Putamen (tissue), 1 donor: ENCODE measurements at places on chromosomes 11 and 22.

- no peak for DNase-seq
Observed at GRCh38 chr22:28951969-28952521, 68.7 kb downstream of the ZNRF3 start.

GRCh38 chr11:60743058-60743457 is 13.6 kb upstream of the MS4A15 start:
- DNase-seq = no peak

GRCh38 chr11:92329646-92330045 is 105.0 kb downstream of the FAT3 start:
- DNase-seq = no peak

- no peak for DNase-seq
Observed at GRCh38 chr11:1830004-1830321, 4.8 kb upstream of the SYT8 start.

DNA sequence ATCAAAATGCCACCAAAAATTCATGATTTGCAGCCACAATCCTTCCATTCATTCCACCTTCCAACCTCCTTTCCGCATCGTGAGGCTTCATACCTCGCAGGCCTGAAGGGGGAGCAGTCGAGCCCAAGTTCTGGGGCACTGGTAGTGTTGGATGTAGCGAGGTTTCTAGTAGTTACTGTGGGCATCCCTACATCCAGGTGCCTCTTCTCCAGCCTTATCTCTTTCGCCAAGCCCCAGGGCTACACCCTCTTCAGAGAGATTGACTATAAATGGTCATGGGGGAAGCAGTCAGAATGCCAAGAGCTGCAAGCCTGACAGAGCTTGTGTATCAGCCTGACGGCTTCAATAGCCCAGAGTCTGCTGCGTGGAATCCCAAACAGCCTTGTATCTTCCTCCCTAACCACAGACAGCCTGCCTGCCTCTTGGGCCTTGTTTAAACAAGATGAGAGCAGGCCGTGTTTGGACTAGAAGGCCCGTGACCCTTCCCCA is 28.9 kb downstream of the CLMP start:
- no peak for DNase-seq

- DNase-seq = no peak
Observed at GRCh38 chr11:27660171-27660570, 40.1 kb downstream of the BDNF start.

DNA sequence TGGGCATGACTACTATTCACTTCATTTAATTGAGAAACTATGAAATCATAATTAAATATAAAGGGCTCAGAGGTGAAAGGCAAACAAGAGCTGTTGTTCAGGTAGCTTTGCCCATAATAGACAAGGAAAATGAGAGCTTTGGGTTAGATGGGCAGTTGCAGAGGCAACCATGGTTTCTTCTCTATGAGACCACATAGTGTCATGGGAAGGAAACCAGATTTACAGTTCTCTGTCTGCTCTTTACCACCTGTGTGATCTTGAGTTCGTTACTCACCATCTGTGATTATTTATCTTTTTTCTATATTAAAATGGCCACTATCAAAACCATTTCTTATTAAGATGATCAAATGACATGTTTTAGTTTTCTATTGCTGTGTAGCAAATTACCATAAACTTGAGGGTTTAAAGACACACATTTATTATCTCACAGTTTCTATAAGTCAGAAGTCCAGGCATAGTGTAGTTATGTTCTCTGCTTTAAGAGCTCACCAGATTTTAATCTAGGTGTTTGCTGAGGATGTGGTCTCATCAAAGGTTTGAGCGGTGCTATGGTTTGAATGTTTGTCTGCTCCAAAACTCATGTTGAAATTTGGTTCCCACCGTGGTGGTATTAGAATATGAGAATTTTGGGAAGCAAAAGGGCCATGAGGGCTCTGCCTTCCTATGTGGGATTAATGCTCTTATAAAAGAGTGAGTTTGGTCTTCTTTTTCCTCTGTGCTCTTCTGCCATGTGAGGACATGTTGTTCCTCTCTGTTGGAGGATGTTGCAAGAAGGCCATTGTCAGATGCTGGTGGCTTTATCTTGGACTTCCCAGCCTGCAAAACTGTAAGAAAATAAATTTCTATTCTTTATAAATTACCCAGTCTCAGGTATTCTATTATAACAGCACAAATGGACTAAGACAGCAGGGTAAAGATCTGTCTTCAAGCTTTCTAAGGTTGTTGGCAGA is 38.2 kb downstream of the OR2AG2 start:
- no peak for DNase-seq

DNA sequence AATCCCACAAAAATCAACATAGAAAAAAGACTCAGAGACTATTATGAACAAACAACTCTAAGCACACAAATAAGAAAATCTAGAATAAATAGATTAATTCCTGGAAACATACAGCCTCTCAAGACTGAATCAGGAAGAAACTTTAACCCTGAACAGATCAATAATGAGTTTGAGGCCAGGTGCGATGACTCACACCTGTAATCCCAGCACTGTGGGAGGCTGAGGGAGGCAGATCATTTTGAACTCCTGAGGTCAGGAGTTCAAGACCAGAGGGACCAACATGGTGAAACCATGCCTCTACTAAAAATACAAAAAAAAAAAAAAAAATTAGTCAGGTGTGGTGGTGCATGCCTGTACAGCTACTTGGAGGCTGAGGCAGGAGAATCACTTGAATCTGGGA is 499.5 kb upstream of the LUZP2 start:
- no peak for DNase-seq

GRCh38 chr11:129636926-129637325 is 178.7 kb upstream of the TMEM45B start:
- DNase-seq = no peak

DNA sequence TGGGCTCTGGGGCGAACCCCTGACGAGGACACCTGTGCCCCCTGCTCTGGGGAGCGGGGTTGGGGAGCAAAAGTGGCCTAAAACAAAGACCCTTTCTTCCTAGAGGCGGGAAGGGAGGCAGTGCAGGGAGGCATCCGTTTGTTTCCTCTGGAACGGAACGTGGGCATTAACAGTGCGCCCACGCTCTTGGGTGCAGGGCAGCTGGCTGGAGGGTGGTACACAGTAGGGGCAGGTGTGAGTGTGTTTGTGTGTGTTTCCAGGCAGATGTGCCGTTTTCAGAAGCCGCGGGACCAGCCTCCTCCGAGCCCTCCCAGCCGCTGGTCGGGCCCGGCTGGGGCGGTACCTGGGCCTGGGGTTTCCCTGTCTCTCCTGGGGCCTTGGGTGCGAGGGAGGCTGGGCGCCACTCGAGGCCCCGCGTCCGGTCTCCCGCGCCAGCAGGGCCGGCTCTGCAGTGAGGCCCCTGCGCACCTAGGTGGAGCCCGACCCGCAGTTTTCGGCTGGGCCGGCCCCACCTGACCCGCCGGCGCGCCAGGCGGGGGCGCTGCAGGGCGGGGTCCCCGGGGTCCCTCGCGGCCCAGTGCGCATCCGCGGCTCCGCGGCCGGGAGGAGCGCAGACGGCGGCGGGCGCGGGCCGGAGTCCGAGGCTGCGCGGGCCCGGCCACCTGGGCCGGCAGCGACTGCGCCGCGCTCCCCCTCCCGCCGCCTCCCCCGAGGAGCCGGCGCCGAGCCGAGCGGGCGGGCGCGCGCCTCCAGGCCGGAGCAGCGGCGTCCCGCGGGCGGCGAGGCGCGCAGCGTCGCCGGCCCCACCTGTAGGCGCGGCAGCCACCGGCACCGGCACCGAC is 1252.7 kb downstream of the BRD1 start:
- peak; percentile 65 for DNase-seq

GRCh38 chr11:10483584-10483983 is 28.5 kb downstream of the AMPD3 start:
- no peak for DNase-seq

- DNase-seq = no peak
Observed at GRCh38 chr11:44101098-44101497, 5.6 kb downstream of the EXT2 start.

DNA sequence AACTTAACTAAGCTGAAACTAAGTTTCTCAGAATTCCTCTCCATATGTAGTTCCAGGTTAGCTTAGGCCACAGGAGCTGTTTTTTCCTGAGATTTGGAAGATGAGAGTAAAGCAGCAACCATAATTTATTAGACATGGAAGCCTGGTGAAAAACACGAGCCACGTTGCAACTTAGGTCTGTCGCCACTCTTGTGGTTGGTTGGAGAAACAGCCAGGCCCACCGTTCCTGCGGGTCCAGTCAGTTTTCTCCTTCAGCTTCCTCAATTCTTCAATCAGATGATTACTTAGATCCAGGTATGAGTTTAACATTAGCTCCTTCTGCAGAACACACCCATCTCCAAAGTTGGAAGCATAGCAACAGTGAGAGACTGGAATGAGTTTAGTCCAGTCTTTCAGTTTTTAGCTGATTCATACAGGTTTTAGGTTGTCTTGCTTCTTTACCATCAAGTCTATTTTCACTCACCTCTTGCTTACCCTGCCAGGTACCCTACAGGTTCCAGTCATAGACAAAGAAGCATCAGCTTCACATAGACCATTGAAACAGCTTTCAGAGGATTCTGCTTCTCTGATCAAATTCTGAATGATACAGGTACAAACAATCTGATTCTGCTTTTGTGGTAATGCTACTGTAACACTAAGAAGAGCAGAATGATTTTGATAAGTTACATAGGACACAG is 18.6 kb downstream of the CASP12 start:
- no peak for DNase-seq

GRCh38 chr11:134236834-134237556 is 12.5 kb downstream of the VPS26B start:
- DNase-seq = no peak

GRCh38 chr22:17972385-17973191 is 51.8 kb downstream of the MICAL3 start:
- DNase-seq = no peak

DNA sequence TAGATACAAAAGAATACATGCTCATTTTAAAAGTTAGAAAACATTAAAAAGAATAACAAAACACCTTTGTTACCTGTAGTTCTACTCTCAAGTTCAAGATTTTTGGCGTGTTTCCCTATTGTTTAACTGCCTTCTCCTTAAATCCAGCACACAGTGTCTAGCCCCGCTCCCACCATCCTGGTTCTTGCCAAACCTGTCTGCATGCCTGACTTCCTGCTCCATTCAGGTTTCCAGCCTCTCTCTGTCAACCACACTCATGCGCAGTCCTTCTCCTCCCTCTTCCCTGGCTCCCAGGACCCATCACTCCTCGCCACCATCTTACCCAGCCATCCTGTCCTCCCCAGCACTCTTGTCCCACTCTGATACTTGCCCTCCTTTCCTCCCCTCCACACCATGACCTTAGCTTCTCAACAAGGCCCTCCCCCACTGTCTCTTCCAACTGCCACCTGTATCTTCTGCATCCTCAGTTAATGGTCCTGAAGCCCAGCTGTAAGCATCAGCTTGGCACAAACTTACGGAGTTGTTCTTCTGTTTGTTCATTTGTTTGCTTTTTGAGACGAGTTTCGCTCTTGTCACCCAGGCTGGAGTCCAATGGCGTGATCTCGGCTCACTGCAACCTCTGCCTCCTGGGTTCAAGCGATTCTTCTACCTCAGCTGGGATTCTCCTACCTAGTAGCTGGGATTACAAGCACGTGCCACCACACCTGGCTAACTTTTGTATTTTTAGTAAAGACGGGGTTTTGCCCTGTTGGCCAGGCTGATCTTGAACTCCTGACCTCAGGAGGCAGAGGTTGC is 7.5 kb upstream of the MYH9 start:
- no peak for DNase-seq

DNA sequence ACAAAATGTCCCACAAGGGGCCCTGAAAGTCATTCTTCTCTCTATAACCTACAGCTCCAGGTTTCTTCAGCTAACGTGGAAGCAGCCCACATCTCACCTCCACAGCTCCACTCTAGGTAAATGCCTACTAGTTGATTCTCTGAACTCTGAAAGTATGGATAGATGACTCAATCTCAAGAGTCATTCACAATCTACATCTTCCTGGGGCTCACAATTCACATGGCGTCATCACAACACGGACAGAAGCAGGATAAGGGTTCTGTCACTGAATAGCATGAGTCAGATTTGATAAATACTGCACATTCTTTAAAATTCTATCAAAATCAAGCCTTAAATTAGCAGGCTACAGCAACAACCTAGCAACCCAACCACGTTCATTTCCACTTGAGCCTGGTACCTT is 96.3 kb downstream of the PLEKHA7 start:
- DNase-seq = no peak

DNA sequence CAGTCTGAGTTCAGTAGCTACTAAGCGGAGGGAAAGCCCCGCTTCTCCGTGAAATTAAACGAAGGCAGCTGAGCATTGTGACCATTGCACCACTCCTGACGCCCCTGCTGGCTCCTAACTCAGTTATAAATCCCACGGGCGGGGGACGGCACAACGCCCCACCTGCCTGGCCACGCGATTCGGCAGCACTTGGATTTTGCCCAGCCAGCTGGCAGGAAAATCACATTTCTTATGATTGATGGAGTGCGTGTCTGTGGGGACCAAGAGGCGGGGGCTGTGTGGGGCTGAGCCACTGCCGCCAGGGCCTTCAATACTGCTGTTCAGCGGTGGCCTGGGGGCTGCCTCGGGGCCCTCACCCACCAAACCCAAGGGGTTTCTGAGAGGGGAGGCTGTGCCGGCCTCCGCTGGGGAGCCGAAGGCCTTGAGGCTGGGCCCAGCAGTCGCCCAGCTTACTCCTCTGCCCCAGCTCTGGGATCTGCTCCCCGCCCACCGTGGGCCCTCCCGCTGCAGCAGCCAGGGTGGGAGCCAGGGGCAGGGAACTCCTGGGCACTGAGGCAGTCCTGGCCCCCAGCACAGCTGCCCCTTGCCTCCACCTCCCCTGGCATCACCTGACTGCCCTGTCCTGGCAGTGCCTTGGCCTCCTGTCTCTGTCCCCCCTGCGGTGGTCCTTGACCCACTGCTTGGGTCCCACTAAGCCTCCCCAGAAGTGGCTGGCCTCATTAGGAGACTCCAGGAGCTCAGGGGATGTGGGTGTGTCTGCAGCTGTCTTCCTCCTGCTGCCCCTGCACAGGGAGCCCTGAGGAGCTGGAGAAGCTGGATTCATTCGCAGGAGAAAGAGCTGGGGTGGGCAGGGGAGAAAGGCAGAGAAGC is 30.7 kb downstream of the SHISAL1 start:
- no peak for DNase-seq

DNA sequence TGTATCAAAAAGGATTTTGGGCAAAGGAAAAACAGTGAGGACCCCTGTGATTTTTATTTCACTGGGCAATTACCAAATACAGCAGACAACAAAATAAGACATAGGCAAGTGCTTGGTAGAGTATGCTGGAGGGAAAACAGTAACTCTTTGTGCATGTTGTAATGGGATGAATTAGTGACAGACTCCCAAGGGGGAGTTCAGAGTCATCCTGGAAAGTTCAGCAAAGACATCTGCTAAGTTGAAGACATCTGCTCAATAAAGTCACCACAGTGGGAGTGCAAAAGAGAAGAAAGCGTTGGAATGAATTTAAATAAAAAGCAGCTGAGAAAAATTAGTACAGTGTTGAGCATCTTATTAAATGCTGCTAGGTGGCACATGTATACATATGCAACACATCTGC is 378.8 kb upstream of the ISX start:
- DNase-seq = no peak

DNA sequence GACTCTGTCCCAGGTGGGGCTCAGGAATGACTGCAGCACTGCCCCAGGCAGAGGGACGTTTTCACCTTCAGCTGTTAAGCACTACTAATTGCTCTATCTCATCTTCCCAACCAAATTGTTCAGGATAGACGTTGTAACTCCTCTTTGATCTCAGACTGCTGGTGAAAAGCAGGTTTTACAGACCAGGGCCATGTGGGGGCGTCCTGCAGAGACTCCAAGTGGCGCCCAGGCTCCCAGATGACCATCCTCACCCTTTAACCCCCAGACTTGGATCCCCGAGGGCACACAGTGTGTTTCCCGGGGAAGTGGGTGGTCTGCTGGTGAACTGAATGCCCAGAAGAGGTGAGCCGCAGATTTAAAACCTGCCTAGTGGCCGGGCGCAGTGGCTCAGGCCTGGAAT is 23.9 kb downstream of the FADD start:
- DNase-seq = no peak

- DNase-seq = no peak
Observed at GRCh38 chr11:134583397-134583990, 171.5 kb upstream of the B3GAT1 start.
